Uterine smooth muscle cell (primary cell): ENCODE measurements at places on chromosomes 2 and 18. TPM values are rescaled to one million over a fixed set of nuclear protein-coding genes. Genes with fewer than 3 reads are reported as not detected.

The PLB1 gene
- 1.9 and 3.1 TPM in 2 replicates for total RNA-seq

The CNDP1 gene
- 0.12 TPM in 1 of 2 replicates, not detected in the other for total RNA-seq

The TBC1D8 gene
- total RNA-seq, result 8.4 and 10.3 TPM in 2 replicates

The LRATD1 gene
- total RNA-seq, result 2.0 and 3.5 TPM in 2 replicates

The CBLN2 gene
- total RNA-seq, result 0.11 TPM in 1 of 2 replicates, not detected in the other

The MC2R gene
- not detected in 2 replicates for total RNA-seq

The ICA1L gene
- 6.2 and 6.4 TPM in 2 replicates for total RNA-seq
